ENCODE measurements at places on chromosomes 7 and 10. TPM values are rescaled to one million over a fixed set of nuclear protein-coding genes. Genes with fewer than 3 reads are reported as not detected.

Gene TYSND1
- 13.6 TPM for total RNA-seq

Gene UMAD1
- 16.0 TPM for total RNA-seq

Gene MAGI2
- 0.11 TPM for total RNA-seq

Gene KCNH2
- 0.41 TPM for total RNA-seq

Gene MTG1
- 69.0 TPM for total RNA-seq

Gene RNF133
- not detected for total RNA-seq

Gene NRAP
- total RNA-seq = not detected

Gene IFIT1B
- not detected for total RNA-seq

Gene TYW1B
- total RNA-seq = 4.5 TPM

Gene PRF1
- 67.7 TPM for total RNA-seq

Gene PANK1
- 5.7 TPM for total RNA-seq

Gene HECW1
- not detected for total RNA-seq

Gene SFRP4
- not detected for total RNA-seq

Gene SRGN
- total RNA-seq = 1,340 TPM

Gene PRSS58
- total RNA-seq = not detected

Gene WNT16
- not detected for total RNA-seq

Gene PDZD7
- total RNA-seq = 0.64 TPM

Gene DMBT1
- not detected for total RNA-seq

Gene POU6F2
- 0.27 TPM for total RNA-seq

Gene MSMB
- not detected for total RNA-seq

Gene GSTK1
- total RNA-seq = 168 TPM

Gene KLLN
- 0.55 TPM for total RNA-seq

Gene RBP3
- total RNA-seq = not detected

Gene WEE2
- total RNA-seq = not detected

Gene NRCAM
- 0.05 TPM for total RNA-seq

Gene EBF3
- not detected for total RNA-seq

Gene CFAP43
- not detected for total RNA-seq

Gene GIMAP4
- 39.1 TPM for total RNA-seq

Gene LAMTOR4
- 130 TPM for total RNA-seq

Gene GDF10
- 0.11 TPM for total RNA-seq

Gene GDF2
- not detected for total RNA-seq

Gene DENND10
- 26.2 TPM for total RNA-seq

Gene BHLHA15
- total RNA-seq = 0.41 TPM

Gene PSD
- total RNA-seq = 10.6 TPM

Gene THSD7A
- not detected for total RNA-seq

Gene GIMAP5
- total RNA-seq = 46.7 TPM

Gene NKX1-2
- total RNA-seq = not detected

Gene SEMA3C
- not detected for total RNA-seq

Gene SLC37A3
- 98.3 TPM for total RNA-seq

Gene MEST
- total RNA-seq = 3.6 TPM

Gene PAPOLB
- not detected for total RNA-seq

Gene EPHA1
- 0.34 TPM for total RNA-seq

Gene ZNF282
- total RNA-seq = 116 TPM

Gene HTR5A
- not detected for total RNA-seq

Gene GOLGA7B
- 0.34 TPM for total RNA-seq

Gene AKR1C2
- not detected for total RNA-seq

Gene PHKG1
- 3.6 TPM for total RNA-seq

Gene SFTPA2
- not detected for total RNA-seq

Gene SPDYE2
- not detected for total RNA-seq
